Activated naive CD8-positive, alpha-beta T cell treated with anti-CD3 and anti-CD28 coated beads for 36 hours (primary cell): ENCODE measurements at places on chromosomes 2 and 18. TPM values are rescaled to one million over a fixed set of nuclear protein-coding genes. Genes with fewer than 3 reads are reported as not detected.

DNA sequence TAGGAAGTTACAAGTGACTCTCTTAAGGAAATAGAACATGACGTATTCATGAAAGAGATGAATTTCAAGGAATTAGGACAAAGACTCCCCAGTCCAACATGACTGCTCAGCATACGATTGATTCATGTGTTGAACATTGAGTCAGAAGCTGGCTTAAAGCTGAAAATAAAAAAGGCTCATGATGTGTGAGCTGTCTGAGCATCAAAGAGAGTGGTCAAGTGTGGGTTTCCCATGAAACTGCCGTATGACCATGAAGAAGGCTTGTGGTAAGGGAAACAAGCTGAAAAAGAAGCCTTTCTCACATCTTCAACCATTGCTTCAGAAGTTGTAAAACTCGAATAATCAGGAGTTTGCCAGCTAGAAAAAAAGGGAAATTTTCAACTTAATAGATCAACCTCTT lies 201.9 kb upstream of the APCDD1 start:
- no peak overlapping the region for H3K4me3 ChIP-seq
- no peaks in the 10 kb centered on the region for H3K4me1 ChIP-seq
- H3K27ac ChIP-seq: no peak overlapping the region
- no peak for DNase-seq

- no peak overlapping the region for H3K4me3 ChIP-seq
- H3K27ac ChIP-seq: no peak overlapping the region
- no peaks in the 10 kb centered on the region for H3K27me3 ChIP-seq
- no peaks in the 10 kb centered on the region for H3K4me1 ChIP-seq
- no peaks in the 10 kb centered on the region for H3K36me3 ChIP-seq
These were observed 713.6 kb downstream of the SLC4A3 start for GRCh38 chr2:220341014-220341413.

DNA sequence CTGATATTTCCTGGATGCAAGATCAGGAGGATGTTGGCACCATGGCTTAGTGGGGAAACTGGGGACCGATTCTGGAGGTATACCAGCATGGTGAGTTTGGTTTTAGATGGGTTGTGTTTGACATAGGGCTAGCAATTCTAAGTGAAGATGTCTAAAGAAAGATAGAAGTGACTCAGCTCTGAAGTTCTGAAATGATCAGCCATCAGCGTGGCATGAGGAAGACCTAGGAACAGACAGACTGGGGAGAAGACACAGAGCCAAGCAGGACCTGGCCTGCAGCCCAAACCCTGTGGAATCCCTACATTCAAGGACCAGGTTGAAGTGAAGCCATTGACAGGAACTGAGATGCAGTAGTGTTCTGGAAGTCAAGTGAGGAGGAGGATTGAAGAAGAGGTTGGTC lies 39.8 kb downstream of the HRH4 start:
- no peak overlapping the region for H3K4me3 ChIP-seq
- no peaks in the 10 kb centered on the region for H3K4me1 ChIP-seq
- no peaks in the 10 kb centered on the region for H3K36me3 ChIP-seq
- DNase-seq: no peak
- H3K27me3 ChIP-seq: peaks cover 4% of the 10 kb centered on the region

Gene RFTN2
- not detected for total RNA-seq

GRCh38 chr2:23636426-23636825 lies 251.4 kb downstream of the KLHL29 start:
- H3K4me1 ChIP-seq: no peaks in the 10 kb centered on the region
- H3K27me3 ChIP-seq: no peaks in the 10 kb centered on the region
- no peak overlapping the region for H3K27ac ChIP-seq
- no peak for DNase-seq
- no peak overlapping the region for H3K4me3 ChIP-seq

- H3K27me3 ChIP-seq: no peaks in the 10 kb centered on the region
- no peak for DNase-seq
- no peaks in the 10 kb centered on the region for H3K36me3 ChIP-seq
- no peak overlapping the region for H3K27ac ChIP-seq
These were observed 9.7 kb upstream of the KIF3C start for GRCh38 chr2:25991965-25992364.

GRCh38 chr2:109450574-109451273 lies 163.0 kb downstream of the SEPTIN10 start:
- DNase-seq: no peak
- no peak overlapping the region for H3K27ac ChIP-seq
- H3K4me1 ChIP-seq: peaks cover 10% of the 10 kb centered on the region
- no peak overlapping the region for H3K4me3 ChIP-seq
- no peaks in the 10 kb centered on the region for H3K27me3 ChIP-seq

GRCh38 chr2:104969564-104969963 lies 68.3 kb upstream of the MRPS9 start:
- H3K27me3 ChIP-seq: peaks cover 15% of the 10 kb centered on the region
- H3K27ac ChIP-seq: no peak overlapping the region
- no peak for DNase-seq
- H3K4me3 ChIP-seq: no peak overlapping the region
- H3K36me3 ChIP-seq: no peaks in the 10 kb centered on the region

- peak; percentile 2 for DNase-seq
- H3K4me1 ChIP-seq: peaks cover 24% of the 10 kb centered on the region
- H3K27ac ChIP-seq: peak overlapping the region; percentile 67
- peaks cover 25% of the 10 kb centered on the region for H3K36me3 ChIP-seq
- H3K4me3 ChIP-seq: no peak overlapping the region
These were observed 601.1 kb downstream of the ARHGAP15 start for GRCh38 chr2:143730155-143730952.

Gene MPP4
- not detected for total RNA-seq

Gene SLC30A3
- total RNA-seq: 0.22 TPM

DNA sequence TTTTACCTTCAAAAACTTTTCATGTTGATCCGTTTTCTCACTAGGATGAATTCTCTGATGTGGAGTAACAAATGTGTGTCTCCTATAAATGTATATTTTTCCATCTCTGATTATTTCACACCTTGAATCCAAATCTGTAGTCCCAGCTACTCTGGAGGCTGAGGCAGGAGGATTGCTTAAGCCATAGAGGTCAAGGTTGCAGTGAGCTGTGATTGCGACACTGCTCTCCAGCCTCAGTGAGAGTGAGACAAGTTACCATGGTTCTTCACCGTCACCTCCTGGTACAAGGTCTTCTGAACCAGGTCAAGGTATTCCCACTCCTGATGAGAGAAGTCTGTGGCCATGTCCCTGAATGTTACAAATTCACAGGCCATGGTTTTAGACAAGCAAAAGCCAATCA lies 15.1 kb downstream of the GMCL1 start:
- no peaks in the 10 kb centered on the region for H3K27me3 ChIP-seq
- H3K4me3 ChIP-seq: no peak overlapping the region
- peaks cover 14% of the 10 kb centered on the region for H3K36me3 ChIP-seq
- no peak overlapping the region for H3K27ac ChIP-seq

DNA sequence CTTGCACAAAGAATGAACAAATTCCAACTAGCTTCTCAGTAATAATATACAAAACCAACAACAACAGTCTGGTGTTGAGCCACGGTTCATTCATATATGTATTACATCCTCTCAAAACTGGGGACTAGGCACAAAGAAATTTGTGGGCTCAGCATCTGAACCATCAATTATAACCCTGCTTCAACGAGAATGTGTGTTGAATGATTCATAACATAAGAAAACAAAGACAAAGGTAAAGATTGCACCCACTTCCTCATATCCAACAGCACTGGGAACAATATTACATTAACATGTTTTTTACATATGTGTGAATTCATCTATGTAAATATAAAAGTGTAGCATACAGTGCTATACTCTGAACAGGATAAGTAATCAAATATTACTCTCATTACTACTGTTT lies 144.8 kb downstream of the CDH2 start:
- no peak for DNase-seq
- no peaks in the 10 kb centered on the region for H3K4me1 ChIP-seq
- H3K4me3 ChIP-seq: no peak overlapping the region
- H3K27me3 ChIP-seq: no peaks in the 10 kb centered on the region

Gene PSTPIP2
- 21.6 TPM for total RNA-seq

Gene INHBB
- not detected for total RNA-seq

Gene POTEF
- total RNA-seq: not detected

Gene SNTG2
- 3.6 TPM for total RNA-seq

Gene ZNF396
- total RNA-seq: 0.99 TPM

Gene SIX3
- total RNA-seq: not detected

- no peak for DNase-seq
- H3K4me1 ChIP-seq: peaks cover 32% of the 10 kb centered on the region
- H3K36me3 ChIP-seq: peaks cover 23% of the 10 kb centered on the region
- no peak overlapping the region for H3K4me3 ChIP-seq
- H3K27ac ChIP-seq: no peak overlapping the region
These were observed 19.5 kb downstream of the RELCH start for GRCh38 chr18:62206593-62206992.

GRCh38 chr18:43161528-43161927 lies 46.0 kb upstream of the RIT2 start:
- no peaks in the 10 kb centered on the region for H3K36me3 ChIP-seq
- no peaks in the 10 kb centered on the region for H3K4me1 ChIP-seq
- no peak for DNase-seq
- no peak overlapping the region for H3K4me3 ChIP-seq
- H3K27me3 ChIP-seq: no peaks in the 10 kb centered on the region

DNA sequence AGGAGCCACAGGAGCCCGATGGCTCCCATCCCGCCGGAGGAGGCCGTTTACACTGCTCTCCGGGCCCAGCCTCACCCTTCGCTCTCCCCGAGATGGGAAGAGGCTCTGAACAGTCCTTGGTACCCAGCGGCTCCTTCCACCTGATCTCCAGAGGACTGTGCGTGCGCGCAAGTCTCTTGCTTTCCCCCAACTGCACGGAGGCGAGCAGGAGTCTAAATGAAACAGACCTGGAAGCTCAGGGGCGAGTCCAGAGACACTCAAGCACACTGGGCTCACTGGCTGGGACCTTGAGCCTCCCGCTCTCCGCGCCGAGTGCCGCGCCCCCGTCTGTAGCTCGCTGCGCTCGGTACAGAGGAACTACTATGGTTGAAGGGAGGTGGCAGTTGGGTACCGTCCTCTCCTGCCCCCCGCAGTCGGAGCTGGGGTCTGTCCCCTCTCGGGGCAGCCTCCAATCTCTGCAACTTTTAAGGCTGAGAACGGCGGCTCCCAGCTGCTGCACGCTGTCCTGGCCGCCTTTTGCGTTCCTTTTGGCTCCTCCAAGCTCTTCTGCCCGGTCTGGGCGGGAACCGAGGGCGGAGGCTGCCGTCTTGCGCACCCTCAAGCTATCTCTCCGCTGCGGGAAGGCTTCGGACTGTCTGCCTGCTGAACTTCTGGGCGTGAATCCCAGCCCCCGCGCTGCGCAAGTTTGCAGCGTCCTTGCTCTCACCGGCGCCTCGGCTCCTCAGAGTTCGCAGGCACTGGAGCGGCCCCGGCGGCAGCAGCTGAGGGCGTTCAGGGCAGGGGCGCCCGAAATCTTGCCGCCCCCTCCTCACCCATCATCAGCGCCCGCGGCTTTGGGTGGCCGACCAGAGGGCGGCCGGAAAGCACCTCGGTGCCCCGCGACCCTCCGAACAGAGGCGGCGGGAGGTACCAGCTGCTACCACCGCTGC lies 491 bp downstream of the ALK start:
- H3K4me3 ChIP-seq: peak overlapping the region; percentile 30
- no peak overlapping the region for H3K27ac ChIP-seq
- peaks cover 1% of the 10 kb centered on the region for H3K4me1 ChIP-seq
- peak; percentile 8 for DNase-seq
- no peaks in the 10 kb centered on the region for H3K36me3 ChIP-seq
- H3K27me3 ChIP-seq: peaks cover 69% of the 10 kb centered on the region

Gene EIF2AK3
- 14.7 TPM for total RNA-seq

- no peaks in the 10 kb centered on the region for H3K27me3 ChIP-seq
- H3K36me3 ChIP-seq: peaks cover 24% of the 10 kb centered on the region
- peak overlapping the region; percentile 97 for H3K4me3 ChIP-seq
- H3K4me1 ChIP-seq: peaks cover 36% of the 10 kb centered on the region
These were observed 493 bp upstream of the CLASP1 start for GRCh38 chr2:121649596-121650314.

Gene NBAS
- 38.2 TPM for total RNA-seq

Gene SLC4A5
- total RNA-seq: 1.5 TPM

GRCh38 chr2:184154438-184154837 lies 443.9 kb upstream of the ZNF804A start:
- no peak overlapping the region for H3K4me3 ChIP-seq
- no peak for DNase-seq
- H3K36me3 ChIP-seq: no peaks in the 10 kb centered on the region
- no peaks in the 10 kb centered on the region for H3K27me3 ChIP-seq
- H3K27ac ChIP-seq: no peak overlapping the region

Gene SEPTIN10
- total RNA-seq: 0.56 TPM

Gene EGR4
- total RNA-seq: 0.44 TPM

- DNase-seq: no peak
- H3K27ac ChIP-seq: no peak overlapping the region
- no peak overlapping the region for H3K4me3 ChIP-seq
- no peaks in the 10 kb centered on the region for H3K4me1 ChIP-seq
- no peaks in the 10 kb centered on the region for H3K36me3 ChIP-seq
These were observed 7.2 kb downstream of the STK36 start for GRCh38 chr2:218679119-218679518.

- peaks cover 5% of the 10 kb centered on the region for H3K36me3 ChIP-seq
- no peak for DNase-seq
- H3K4me1 ChIP-seq: peaks cover 14% of the 10 kb centered on the region
- no peak overlapping the region for H3K27ac ChIP-seq
These were observed 77.4 kb upstream of the PPP1CB start for GRCh38 chr2:28674062-28674712.

GRCh38 chr2:37615804-37616676 lies 55.4 kb downstream of the CDC42EP3 start:
- H3K27me3 ChIP-seq: no peaks in the 10 kb centered on the region
- H3K36me3 ChIP-seq: no peaks in the 10 kb centered on the region
- peaks cover 37% of the 10 kb centered on the region for H3K4me1 ChIP-seq
- H3K27ac ChIP-seq: peak overlapping the region; percentile 38

DNA sequence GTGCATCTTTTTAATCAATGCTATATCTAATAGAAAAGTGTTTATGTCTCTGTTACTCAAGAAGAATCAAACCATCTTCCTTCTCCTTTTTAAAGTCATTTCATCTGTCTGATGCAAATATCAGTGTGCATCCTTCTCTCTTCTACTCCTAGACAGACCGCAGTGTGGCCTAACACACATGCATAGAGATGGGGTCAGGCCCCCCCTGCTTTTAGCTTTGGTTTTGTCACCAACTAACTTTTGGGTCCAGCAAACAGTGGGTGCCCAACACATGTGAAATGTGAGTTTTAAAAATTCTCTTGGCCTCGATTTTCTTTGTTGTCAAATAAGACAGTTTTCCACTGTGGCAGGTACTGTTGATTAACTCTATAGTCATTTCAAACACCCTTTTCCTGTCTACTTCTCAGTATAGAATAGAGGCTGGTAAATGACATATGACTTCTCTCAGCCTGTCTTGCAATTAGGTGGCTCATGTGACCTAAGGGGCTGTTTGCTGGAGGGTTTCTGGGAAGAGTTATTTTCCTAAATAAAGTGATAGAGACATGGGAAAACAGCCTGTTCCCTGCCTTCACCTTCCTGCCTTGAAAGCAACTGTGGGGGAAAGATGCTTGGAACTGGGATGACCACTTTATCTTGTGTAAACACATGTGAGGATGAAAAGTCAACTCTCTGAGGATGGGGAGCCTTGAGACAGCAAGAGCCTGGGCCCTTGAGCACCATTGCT lies 65.7 kb upstream of the DARS1 start:
- H3K27ac ChIP-seq: peak overlapping the region; percentile 94
- no peaks in the 10 kb centered on the region for H3K27me3 ChIP-seq
- H3K4me1 ChIP-seq: peaks cover 79% of the 10 kb centered on the region
- peaks cover 15% of the 10 kb centered on the region for H3K36me3 ChIP-seq
- peak overlapping the region; percentile 46 for H3K4me3 ChIP-seq
- peak; percentile 6 for DNase-seq

Gene RAPGEF4
- 0.33 TPM for total RNA-seq
